OCI-M1 (cell line): ENCODE measurements at places on chromosomes 7 and 10.
A peak's percentile ranks its signal among the peaks of the same experiment; 100 is the strongest.

DNA sequence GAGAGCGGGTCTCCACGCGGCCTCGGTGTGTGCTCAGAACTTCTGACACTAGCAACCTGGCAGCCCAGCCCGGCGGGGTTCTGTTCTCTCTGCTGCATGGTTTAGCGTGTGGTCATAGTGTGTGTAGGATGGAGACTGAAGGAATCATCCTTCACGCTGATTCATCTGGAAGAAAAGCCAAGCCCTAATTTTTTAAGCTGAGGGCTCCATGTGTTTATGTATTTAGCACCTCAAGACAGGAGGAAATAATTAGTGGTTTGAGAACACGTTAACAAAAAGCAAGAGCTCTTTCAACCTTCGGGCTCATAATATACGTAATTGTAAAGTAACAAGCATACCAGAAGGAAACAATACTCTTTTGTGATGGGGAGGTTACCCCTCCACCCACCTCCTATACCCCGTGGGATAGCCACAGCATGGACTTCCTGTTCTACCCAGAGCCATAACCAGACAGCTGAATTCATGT lies 504.6 kb upstream of the MKI67 start:
- no peak for DNase-seq

GRCh38 chr10:119370972-119371703 lies 163.8 kb downstream of the GRK5 start:
- no peak for DNase-seq

DNA sequence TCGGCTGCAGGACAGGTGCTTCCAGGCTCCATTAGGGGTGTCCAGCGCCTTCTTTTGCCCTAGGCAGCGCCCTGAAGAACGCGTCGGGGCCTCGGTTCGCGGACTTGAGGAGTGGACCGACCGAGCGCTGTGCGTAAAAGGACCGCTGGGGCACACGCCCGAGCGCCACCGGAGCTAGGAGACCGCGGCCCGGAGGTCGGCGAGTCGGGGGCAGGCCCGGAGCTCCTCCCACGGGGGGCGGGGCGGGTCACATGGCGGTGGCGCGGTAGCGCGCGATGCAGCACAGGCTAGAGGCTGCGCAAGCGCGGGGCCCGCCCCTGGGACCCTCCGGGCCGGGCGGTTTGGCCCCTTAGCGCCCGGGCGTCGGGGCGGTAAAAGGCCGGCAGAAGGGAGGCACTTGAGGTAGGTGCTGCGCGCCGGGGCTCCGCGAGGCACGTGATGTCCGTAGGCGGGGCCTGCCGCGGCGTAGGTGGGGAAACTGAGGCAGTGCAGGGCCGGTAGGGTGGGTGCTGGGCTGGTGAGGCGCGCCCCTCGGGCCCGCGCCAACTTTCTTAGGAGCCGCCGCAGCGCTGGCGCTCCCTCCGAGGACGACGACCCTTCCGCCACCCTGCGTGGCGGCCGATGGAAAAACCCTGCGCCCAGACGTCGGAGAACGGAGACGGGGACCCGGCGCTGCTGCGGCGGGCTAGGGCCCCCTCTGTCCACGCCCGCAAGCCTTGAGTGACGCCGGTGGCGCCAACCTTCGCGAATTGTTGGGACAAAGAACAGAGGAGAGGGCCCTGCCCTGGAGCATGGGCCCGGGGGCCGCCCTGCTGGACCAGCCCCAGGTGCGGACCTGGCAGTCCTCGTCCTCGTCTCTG lies at the start of gene PRXL2A:
Gene PRXL2A (plus strand): TSS at position 310 of the 860 bp plus-strand sequence. CDS start 11,917 bp downstream, outside the sequence.
- peak; percentile 82 for DNase-seq

GRCh38 chr10:96587264-96588059 lies 650 bp upstream of the TM9SF3 start:
- peak; percentile 89 for DNase-seq

DNA sequence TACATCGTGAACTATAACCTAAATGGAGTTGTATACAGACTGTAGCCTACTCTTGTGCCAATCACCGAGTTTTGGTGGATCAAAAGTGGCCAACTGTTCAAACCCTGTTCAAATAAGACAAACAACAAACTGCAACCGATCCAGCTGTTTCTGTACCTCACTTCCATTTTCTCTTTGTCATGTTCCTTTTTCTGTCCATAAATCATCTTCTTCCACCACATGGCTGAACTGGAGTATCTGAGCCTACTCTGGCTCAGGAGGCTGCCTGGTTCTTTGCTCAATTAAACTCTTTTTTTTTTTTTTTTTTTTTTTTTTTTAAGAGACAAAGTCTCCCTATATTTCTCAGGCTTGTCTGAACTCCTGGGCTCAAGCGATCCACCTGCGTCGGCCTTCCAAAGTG lies 59.0 kb upstream of the NPVF start:
- DNase-seq, result no peak

GRCh38 chr7:41792120-41792519 lies 89.2 kb upstream of the INHBA start:
- DNase-seq, result no peak

- DNase-seq, result no peak
These were observed 281.7 kb downstream of the PHTF2 start for GRCh38 chr7:78080241-78080640.

DNA sequence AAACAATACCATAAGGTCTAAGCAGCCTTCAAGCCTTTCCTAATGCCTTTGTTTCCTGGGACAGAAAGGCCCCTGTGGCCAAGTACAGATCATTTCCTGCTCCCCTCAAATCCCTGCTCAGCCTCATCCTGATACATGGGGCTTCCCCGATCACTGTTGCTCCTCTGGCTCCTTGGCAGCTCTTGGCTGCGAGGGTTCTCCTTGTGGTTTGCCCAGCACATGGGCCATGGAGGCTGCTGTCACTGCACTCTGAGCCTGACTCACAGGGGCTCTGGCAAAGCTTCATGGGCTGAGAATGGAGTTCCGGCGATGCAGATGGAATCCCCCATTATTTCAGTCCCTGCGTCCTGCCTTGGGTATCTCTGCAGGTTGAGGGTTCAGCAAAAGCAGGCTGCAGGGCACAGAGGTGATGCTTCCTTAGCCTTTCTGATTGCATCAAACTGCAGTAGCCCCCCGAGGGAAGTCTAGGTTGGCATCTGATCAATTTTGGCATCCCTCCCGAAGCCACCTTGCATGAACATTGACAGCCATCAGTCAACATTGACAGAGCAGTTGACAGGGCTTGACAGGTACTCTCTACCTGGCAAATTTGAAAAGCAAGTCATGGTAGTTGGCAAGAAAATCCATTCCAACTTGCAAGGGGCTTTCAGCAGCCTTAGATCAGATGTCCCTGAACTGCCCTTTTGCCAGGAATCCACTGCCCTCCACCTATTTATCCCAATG lies 168.6 kb downstream of the GFRA1 start:
- DNase-seq, result no peak

DNA sequence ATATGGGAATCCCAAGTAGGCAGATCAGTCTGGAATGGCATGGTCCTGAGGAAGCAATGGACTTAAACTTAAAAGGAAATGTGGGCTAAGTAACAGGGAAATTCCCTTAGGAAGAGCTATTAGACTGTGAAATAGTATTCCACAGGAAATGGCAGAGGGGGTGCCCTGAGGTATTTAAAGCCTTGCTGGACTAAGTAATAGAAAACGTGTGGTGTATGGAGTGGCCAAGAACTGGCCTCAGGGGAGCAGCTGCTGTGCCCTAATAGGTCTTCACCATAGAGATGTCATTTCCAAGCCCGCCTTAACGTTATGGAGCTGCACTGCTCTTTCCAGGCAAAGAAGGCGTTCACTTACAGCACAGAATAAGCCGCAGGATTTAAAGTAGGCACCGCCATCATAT lies 365.2 kb upstream of the ZMIZ1 start:
- no peak for DNase-seq

DNA sequence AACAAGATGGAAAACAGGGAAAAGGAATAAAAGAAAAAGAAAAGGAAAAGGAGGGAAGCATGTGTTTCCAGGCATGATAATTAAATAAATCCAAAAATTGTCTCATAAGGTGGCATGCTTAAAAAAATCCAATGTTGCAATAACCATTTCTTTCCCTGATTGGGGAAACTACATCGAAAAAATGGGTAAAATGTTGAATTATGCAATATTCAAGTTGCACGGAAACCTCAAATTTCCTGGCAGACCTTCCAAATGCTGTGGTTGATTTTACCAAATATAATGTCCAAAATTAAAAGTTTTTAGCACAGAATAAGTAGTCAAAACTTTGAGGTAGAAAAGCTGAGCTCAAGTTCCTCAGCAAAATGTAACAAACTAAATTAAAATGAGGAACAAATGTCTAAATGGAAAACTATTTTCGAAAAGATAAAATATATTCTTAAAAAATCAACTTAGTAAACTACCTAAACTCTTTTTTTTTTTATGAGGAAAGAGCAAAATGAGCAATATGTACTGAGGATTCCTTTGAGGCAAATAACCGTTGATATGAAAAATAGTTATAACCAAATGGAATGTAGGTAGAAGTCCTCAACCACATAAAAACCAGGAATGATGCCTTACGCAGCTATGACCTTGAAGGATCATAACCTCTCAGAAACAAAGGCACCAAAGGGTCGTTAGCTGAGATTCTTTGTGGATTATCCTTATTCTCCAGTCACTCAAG lies 52.6 kb downstream of the MACC1 start:
- no peak for DNase-seq
